ENCODE measurements at places on chromosomes 5 and 9.

DNA sequence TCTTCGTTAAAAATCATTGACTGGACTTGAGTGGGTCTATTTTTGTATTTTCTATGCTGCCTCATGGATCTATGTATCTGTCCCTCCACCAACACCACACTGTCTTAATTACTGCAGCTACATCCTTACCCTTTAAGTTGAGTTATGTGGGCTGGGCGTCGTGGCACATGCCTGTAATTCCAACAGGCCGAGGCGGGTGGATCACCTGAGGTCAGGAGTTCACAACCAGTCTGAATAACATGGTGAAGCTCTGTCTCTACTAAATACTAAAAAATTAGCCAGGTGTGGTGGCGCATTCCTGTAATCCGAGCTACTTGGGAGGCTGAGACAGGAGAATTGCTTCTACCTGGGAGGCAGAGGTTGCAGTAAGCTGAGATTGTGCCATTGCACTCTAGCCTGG is 48.2 kb downstream of the XRCC4 start:
- no peak for DNase-seq

DNA sequence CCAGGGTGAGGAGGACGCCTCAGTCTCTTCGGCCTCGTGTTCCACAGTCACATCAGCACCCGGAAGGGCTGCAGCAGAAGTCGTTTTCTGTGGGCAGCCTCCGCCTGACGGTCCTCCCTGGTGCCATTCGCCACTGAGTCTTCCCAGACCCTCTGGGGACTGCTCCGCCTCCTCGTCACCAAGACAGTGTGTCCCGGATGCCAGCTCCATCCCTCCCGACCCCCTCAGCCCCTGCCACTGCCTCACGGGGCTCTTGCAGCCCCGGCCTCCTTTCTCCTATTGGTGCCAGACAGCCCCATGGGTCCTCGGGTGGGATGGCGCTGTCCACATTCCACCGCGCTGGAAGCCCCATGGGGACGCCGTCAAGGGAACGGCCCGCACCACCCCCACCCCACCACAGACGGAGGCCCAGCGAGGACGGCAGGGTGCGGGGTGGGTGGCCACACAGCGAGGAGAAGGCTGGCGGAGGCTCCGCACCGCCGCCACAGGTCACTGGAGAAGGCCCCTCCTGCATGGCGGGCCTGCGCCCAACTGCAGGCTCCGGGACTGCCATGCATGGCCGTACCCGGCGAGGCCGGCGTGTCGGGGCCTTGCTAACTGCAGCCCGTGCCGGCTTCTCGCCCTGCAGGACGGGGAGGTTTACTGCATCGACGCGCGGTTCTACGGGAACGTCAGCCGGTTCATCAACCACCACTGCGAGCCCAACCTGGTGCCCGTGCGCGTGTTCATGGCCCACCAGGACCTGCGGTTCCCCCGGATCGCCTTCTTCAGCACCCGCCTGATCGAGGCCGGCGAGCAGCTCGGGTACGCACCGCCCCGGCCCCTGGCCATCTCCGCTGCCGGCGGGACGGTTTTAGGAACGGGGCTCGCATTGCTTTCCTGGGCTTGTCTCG is 43.6 kb upstream of the CACNA1B start:
- no peak for DNase-seq

DNA sequence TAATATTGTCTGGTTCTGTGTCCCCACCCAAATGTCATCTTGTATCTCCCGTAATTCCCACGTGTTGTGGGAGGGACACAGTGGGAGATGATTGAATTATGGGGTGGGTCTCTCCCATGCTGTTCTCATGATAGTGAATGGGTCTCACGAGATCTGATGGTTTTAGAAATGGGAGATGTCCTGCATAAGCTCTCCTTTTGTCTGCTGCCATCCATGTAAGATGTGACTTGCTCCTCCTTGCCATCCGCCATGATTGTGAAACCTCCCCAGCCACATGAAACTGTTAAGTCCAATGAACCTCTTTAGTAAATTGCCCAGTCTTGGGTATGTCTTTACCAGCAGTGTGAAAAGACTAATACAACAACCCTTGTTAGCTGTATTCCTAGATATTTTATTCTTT is 44.5 kb downstream of the GIN1 start:
- no peak for DNase-seq

DNA sequence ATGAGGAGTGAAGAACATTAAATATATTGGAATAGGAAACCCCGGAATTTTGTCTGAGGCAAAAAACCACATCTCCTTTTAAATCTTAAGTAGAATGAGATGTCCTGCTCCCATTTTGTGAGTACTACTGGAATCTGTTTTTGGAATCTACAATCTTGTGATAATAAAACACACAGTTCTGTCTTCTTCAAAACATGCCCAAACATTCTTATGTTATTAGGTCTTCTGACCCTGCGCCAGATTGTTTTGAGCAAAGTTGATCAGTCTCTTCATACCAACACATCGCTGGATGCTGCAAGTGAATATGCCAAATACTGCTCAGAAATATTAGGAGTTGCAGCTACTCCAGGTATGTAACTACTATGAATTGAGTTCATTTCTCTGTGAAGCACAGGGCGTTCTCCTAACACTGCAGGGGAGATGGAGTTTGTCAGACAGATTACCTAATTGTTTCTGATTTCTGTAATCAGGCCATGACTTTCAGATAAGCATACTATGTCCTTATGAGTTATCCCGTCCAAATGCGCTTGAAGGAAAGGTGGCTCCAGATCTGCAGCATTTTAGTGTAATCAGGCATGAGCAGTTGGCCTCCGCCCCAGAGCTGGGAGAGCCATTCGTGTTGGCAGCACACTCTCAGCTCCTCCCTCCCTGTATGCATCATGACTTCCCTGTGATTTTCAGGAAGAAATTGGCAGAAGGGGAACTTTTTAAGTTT is 88.0 kb downstream of the NLN start:
- DNase-seq, result no peak

- DNase-seq, result no peak
Observed at GRCh38 chr9:137582286-137582860, 3.6 kb upstream of the DPH7 start.

- DNase-seq, result no peak
Observed at GRCh38 chr5:11992518-11992917, 88.3 kb upstream of the CTNND2 start.

- DNase-seq, result no peak
Observed at GRCh38 chr5:92777421-92777820, 803.6 kb downstream of the NR2F1-AS1 start.

DNA sequence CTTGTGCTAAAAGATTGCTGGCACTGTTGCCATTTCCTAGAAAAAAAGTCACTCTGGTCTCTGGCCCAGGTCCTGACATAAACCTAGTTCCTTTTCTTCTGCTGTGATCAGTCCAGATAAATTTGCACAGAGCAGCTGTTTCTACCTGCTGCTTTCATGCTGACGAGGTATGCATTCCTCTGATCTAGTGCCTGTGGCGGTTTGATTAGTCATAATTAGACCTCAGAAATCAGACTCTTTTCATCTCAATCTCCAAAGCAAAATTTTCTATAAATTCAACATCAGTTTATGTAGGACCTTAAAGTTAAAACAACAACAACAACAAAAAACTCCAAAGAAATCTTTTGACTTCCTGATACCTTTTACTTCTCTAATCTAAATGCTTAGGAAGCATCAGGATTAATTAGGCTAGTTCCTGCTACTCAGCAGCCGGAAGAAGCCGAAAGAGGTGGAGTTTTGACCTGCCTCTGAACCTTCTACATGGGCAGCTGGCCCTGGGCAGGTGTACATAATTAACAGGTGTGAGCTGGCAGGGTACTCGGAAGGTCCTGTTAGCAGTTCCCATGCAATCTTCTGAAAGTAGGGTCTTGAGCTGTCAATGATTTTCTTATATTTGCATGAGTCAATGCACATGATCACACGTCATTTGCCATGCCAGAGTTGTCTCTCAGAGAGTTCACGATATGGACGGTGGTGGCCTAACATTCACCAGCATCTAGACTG is 83.3 kb upstream of the CCDC112 start:
- DNase-seq, result no peak

DNA sequence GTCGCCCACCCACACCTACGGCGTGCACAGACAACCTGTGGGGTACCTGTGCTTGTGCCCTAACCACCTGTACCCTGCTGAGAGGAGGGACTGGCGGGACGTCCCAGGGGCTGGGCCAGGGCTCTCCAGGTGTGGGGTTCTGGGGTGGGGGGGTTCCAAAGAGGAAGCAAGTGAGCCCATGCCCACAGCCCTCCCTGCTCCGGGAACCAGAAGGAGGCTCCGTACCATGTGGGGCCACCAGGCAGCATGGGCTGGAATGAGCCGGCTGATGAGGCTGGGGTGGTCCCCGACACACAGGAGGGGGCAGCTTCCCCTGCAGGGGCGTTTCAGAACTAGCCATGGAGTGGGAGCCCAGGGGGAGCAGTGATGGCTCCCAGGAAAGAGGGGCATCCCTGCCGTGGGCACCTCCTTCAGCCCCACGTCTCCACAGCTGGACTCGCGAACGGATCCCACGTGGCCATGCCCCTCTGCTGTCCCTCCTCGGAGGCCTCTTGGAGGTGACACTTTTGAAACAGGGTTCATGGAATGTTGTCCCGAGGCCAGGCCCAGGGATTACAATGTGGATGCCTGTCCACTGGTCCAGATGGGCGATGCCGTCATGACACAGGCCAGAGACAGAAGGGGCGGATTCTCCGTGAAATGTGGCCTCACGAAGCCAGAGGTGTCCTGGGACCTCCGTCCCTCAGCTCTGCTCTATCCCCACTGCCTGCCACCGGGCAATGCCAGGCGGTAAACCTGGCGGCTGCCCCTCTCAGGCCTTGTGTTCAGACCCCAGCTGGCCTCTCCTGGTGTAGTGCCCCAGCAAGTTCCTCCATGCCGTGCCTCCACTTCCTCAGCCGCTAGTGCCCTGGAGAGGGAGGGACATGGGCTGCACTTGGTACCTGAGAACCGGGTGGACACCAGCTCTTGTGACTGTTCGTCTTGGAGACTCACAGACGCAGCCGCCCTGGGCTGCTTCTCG is 33.6 kb upstream of the IRX4 start:
- DNase-seq, result no peak

DNA sequence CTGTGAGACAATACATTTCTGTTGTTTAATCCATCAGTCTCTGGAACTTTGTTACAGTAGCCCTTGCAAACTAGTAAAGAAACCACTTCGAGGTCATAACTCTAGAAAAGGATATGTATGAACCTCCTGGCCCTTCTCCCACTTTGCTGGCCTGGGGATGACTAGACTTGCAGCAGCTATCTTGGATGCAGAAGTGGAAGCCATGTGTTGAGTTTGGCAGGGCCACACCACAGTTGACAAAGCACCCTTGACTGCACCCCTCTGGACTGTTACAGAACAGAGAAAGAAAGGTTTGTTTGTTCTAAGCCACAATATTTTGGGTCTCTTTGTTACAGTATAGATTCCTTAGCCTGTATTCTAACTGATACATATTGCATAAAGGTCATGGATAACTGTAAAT is 183.2 kb upstream of the TAS2R1 start:
- DNase-seq, result no peak

- DNase-seq, result no peak
Observed at GRCh38 chr9:106620866-106621265, 242.1 kb upstream of the ZNF462 start.

GRCh38 chr5:112895682-112896081 is 26.3 kb downstream of the REEP5 start:
- no peak for DNase-seq

DNA sequence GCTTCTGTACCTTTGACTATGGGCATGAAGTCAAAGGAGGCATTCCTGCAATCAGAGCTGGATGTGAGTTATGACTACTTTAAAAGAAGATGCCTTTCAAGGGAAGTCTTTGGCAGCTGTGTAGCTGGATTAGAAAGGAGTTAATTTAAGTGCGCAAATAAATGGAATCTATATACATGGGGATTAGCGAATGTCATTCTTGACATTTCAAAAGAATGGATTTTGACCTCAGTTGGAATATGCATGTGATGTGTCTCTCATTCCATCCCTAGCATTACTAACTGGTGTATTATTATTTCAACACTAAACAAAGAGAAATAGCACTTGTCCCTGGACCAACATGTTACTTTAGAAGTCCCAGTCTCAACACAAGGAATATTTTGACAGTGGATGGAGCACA is 359.6 kb upstream of the SLC24A2 start:
- DNase-seq, result no peak

DNA sequence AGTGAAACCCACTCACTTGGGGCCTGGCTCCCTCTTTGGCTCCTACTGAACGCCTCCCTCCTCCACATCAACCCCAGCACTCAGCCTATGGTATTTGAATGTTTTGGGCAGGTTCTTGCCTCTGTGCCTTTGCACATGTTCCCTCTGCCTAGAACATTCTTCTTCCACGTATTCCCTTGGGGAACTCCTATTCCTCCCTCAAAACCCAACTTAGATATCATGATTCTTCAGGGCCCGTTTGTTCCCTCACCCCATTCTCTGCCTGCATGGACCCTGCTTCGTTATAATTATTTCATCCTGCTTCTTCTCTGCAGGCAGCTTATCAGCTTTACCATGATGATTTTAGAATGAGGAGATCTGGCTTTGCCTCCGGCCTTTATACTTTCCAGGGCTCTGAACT is 215.0 kb upstream of the IER5L start:
- DNase-seq, result no peak

- no peak for DNase-seq
Observed at GRCh38 chr9:38108326-38108725, 39.3 kb upstream of the SHB start.

DNA sequence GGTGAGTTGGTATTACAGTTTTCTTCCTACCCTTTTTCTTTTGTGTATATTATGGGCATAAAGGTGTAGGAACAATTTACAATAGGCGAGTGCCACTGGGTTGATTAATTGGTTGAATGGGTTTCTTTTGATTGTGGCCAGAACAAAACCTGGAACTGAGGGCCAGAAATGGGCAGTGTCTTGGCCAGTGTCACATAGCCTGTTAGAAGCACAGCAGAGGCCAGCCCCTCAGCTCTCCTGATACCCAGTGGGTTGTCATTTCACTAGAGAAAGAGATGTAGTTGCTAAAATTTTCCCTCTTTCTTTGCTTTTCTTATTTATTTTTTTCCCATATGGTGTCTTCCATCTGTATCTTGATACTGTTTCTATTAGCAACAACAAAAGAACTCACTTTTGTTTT is 38.8 kb upstream of the SEMA6A start:
- no peak for DNase-seq

GRCh38 chr9:102049586-102050246 is 311.3 kb upstream of the GRIN3A start:
- DNase-seq, result no peak

DNA sequence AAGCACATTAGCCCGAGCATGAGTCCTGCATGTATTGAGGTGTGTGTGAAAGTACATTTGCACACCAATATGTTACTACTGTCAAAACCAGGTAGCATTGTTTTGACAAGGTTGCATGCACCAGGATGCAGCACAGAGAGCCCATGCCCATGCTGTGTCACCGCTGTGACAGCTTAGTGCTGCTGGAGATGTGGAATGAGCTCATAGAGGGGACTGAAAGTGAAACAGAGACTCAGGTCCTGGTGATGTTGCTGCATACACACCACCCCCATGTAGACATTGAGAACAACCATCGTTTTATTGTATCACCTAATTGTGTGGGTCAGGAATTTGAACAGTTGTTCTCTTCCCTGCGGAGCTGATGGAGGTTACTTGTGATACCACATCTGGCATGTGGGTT is 53.0 kb downstream of the GADD45G start:
- DNase-seq, result no peak

Data from CD8-positive, alpha-beta T cell (primary cell).